ENCODE measurements at places on chromosomes 16 and 17.

DNA sequence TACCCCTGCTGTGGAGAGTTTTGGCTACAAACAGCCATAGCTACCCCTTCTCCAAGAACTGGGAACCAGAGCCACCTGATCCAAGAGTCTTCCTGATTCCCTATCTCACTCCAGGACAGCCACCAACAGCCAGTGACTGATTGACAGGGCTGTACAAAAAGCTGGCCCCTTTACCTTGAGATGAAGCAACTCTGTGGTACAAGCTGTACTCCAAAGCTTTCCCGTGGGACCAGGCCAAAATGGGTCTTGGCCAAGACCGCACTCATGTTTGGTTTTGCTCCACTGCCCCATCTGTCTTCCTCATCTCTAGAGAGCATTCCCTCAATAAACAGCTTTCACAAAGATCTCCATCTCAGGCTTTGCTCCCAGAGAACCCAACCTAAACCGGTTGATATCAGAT lies 43.6 kb downstream of the RNF157 start:
- DNase-seq, result no peak

DNA sequence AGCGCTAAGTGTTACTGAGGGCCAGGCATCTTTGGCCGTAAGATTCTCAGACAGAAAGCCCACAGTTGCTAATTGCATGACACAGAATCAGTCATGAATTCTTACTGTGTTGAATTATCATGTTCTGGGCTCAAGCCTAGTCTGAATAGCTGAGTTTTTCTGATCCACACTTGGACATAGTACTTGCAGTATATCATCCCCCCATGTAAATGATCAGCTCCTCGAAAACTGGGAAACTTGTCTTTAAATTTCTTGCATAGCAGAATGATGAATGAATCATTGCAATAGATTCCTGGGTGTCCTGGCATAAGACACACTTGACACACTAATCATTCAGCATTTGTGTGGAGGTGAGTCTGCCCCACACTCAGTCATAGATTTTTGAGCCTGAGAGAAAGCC lies 2.2 kb downstream of the MLYCD start:
- peak; percentile 14 for DNase-seq

GRCh38 chr16:87534030-87534653 lies 41.3 kb upstream of the ZCCHC14 start:
- DNase-seq, result no peak

- DNase-seq, result no peak
Observed at GRCh38 chr16:92431-93339, 14.7 kb downstream of the MPG start.

DNA sequence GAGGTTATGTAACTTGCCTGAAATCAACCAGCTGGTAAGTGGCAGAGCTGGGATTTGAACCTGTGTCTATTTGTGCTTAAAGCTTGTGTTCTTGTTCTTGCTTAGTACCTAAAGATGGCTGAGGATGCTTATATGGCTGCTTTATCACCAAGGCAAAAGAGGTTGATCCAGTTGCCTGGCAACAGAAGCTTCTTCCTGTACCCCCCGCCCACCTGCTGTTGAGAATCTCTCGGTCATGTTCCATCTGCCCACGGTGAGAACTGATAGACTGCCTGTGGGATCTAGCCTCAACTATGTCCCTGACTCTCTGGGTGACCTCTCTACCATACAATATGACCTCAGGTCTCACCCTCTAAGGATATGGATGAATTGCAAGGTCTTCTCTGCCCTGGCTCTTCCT lies 60.7 kb downstream of the ABCC6 start:
- no peak for DNase-seq

DNA sequence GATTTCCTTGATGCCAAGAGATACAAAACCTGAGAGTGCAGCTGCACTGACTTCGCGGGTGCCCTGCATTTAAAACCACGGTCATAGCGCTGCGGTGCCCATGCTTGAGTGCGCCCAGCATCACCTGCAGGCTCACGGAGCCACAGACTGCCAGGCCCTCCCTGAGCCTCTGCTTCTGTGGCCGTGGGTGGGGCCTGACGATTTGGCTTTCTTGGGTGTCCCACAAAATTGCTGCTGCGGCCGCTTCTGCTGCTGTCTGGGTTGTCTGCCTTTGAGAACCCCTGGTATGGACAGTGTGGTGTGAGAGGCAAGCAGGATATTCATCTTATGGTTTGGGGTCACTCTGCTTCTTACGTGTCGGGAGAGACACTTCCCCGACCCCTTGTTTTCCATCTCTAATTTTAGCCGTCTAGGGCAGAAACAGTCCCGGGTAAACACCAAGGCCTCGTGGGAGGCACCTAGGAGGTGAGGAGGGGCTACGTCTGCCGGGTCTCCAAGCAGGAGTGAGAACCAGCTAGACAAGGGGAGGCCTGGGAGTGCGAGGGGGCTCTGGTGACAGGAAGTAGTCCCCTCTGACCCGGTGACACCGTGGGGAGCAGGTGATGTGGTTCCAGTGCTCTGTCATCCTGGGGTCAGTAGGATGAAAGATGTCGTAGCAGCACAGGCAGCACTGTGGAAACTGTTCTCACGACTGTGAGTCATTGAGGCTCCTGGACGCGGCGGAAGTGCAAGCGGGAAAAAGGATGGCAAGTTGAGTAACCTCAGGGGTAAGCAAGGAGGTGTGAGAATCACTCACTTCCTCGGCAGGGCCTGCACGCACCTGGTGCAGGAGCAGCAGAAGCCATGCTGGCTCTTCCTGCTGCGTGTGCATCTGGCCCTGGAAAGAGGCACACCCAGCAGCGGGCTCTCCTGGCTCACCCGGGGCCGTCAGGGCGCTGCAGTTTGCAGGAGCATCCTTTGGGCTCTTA lies 176.3 kb downstream of the RPTOR start:
- peak; percentile 83 for DNase-seq

GRCh38 chr17:43778337-43779144 lies at the start of gene DUSP3:
TSS of gene DUSP3 (minus strand) at chr17:43778977. CDS start at chr17:43778924, 53 bp downstream.
- peak; percentile 96 for DNase-seq

- no peak for DNase-seq
Observed at GRCh38 chr17:66855204-66855603, 20.3 kb downstream of the CACNG5 start.

- DNase-seq, result peak; percentile 9
Observed at GRCh38 chr17:41393294-41393693, 4.1 kb downstream of the KRT31 start.

DNA sequence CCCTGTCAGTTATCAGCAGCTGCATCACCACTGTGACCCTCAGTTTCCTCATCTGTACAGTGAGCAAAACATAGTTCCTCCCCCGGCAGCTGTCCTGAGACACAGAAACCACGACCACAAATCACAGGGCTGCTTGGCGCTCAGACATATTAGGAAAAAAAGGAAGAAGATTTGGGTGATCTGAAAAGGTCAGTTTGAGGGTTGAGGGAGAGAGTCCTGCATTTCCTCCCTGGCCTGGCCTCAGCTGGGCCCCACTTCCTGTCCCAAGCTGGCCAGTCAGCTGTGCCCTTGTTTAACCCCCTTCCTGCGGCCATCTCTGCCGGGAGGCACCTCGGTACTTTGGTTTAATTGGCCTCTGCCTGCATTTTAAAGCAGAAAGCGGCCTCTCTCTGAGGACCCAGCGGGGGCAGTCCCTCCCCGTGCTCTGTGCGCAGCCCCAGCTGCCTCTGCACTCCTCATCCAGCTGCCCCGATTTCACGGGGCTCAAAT lies 24.0 kb upstream of the CIBAR2 start:
- DNase-seq, result peak; percentile 49

GRCh38 chr17:69326377-69327059 lies 415 bp downstream of the ABCA5 start:
- peak; percentile 45 for DNase-seq

DNA sequence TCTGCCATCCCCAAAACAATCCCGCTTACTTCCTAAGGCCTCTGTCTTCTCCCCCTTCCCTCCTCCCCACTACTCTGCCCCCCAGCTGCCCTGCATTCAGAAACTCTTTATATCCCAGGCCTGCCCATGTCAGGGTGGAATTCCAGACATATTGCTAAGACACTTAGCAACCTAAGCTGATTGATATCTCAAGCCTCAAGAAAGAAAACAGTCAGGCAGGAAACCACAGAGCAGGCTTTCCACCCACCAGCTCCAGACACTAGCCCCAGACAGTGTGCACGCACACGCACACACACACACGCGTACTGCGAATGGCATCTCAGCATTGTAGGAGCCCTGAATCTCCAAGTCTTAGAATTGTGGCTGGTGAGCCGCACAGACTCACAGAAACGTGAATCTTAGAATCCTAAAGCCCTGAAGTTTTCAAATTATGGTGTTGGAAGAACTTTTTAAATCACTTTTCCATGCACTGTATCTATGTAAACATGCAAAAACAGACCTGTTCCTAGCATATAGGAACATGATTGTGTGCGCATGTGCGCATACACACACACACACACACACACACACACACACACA lies 8.8 kb upstream of the LPCAT2 start:
- DNase-seq, result peak; percentile 98

DNA sequence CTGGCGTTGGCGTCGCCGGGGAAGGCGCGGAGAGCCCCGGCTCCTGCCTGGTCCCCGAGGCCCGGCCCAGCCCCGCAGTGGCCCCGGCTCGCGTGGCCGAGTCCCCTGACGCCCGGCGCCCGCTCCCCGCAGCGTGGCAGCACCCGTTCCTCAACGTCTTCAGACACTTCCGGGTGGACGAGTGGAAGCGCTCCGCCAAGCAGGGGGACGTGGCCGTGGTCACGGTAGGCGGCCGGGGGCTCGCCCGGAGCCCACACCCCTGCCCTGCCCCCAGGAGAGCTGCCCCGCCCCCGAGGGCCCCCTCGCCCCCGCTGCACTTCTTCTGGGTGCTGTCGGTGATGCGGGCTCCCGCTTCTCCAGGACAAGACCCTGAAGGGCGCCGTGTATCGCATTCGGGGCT lies 466 bp downstream of the WDR90 start:
- no peak for DNase-seq

DNA sequence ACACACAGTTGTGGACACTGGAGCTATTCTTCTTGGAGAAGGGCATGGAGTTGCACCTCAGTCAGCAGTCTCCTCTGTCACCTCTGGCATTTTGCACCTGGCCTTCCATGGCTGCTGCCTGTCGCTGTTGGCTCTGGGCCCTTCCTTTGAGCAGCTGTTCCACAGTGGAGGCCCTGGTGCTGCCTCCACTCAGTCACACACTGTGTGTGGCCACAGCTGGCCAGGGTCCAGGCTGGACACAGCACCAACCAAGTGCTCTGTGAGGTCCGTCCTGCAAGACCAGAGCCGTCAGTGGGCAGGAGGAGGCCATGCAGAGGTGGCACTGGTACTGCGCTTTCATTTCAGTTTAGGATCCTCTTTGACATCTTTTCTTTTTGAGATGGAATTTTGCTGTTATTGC lies 21.6 kb upstream of the MED9 start:
- no peak for DNase-seq

DNA sequence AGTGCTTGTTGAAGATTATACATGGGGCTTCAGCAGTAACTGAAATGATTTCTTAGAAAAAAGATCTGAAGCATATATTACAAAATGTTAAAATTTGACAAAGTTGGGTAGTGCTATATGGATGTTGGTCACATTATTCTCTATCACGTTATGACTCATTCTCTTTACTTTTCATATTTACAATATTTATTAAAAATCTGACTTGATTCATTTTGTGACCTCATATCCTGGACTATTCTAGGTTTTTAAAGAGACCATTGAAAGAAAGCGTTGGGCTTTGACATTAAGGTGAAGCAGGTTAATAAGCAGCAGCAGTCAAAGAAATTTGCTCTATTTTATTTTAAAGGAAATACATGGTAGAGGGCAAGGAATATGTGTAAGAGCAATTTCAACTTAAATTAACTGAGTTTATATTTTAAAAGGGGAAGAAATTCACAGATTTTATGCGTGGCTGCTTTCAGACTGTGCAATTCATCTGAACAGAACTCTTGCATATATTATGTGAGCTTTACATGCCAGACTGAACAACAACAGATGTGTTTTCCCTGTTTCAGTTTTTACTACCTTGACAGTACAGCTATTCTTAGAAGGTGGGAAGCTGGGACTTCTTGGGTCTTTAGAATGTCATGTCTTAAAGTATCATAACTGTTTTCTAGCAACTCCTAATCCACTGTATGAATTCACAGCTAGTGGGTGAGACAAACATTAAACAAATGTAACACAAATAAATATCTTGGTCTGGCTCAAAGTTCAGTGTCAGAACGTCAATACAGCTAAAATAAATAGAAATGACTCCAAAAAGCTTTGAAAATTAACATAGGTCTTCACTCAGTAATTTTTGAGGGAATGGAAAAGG lies 10.4 kb upstream of the FAM20A start:
- no peak for DNase-seq

- DNase-seq, result no peak
Observed at GRCh38 chr16:78972986-78973385, 627.6 kb downstream of the MAF start.

GRCh38 chr17:47733674-47734410 lies 806 bp downstream of the TBX21 start:
- DNase-seq, result no peak

DNA sequence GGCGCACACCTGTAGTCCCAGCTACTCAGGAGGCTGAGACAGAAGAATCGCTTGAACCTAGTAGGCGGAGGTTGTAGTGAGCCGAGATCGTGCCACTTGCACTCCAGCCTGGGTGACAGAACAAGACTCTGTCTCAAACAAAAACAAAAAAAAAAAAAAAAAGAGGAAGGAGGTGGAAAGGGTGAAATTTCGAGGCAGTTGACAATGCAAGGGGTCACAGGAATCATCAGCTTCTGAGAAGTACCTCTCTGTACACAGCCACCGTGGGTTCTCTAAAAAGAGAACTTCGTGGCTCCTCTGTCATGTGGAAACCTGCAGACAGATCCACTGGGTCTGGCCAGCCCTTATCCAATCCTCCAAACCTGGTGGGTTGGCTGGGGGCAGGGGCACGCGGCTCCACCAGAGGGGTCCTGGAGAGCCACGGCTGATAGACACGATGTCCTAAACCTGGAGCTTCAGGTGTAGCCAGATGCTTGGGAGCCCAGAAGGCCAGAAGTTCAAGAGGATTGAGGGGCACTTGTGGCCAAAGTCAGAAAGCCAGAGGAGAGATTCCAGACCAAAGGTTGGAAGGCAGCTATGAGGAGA lies 540 bp upstream of the CD300LF start:
- DNase-seq, result no peak

DNA sequence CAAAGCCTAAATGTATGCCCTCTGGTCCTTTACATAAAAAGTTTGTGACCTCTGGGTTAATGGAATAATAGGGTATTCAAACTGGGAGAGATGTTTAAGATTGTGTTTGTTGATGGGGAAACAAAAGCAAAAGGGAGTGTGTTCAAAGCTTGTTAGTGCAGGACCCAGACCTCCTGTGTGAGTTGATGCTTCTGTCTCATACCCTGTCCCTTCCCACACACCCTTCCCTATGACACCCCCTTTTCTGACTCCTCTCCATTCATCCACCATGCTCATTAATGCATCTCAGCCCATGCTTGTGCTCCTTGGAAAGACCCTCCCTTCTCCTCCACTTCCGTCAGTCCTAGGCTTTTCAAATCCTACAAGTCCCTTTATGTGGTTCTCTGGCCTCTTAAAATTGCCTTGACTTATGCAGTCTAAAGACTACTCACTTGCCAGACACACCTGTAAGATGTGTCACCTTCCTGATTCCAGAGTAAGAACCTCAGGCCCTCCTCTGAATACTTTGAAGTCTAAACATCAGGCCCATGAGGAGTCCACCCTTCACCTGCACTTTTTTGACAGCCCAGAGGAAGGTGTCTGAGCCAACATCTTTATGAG lies 128.0 kb upstream of the CACNG5 start:
- DNase-seq, result no peak

GRCh38 chr16:19817122-19817521 lies 67.5 kb downstream of the GPRC5B start:
- DNase-seq, result no peak

All from choroid plexus epithelial cell (primary cell).